NCI-H2081 treated with DMSO at 0.1 percent for 48 hours (cell line): ENCODE measurements at places on chromosomes 13 and 19.

DNA sequence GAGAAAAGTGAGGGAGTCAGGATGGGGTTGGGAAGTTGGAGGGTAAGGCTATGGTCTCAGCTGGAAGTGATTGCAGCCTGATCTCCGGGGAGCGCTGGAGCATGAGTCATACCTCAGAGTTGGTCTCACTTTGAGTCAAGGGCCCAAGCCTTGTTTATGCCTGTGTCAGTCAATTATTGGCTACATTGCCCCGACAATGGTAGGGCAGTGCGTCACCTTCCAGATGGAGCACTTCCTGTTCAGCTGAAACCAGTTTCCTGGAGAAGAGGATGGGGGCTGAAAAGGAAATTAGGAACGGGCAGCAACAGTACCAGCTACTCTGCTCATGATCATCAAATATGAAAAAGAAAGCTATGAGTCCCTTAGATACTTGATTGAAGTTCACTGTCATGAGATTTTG, 60.4 kb downstream of the ADGRE1 start:
- DNase-seq = no peak

GRCh38 chr19:15290166-15290565, 42.2 kb downstream of the BRD4 start:
- no peak for DNase-seq

GRCh38 chr13:48731001-48731658, 77.4 kb downstream of the CYSLTR2 start:
- no peak for DNase-seq

DNA sequence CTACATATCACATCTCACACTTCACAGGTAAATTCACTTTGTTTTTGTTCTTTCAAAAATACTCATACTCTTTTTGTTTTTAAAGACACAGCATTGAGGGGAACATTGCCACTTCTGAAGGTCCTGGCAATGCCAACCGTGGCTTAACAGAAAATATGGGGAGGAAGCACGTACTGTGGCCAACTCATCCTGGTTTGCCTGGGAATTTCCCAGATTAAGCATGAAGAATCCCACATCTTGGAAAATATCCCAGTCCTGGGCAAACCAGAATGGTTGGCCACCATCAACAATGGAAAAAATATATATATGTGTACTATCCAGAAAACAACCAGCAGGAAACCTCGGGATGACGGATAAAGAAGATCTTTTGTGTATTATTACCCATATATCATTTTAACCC, 1032.2 kb upstream of the SLC10A2 start:
- DNase-seq = no peak

GRCh38 chr19:34480971-34481841, at the start of gene WTIP:
WTIP (plus strand) TSS chr19:34481758; CDS start chr19:34481975, 217 bp downstream.
- no peak for DNase-seq

- DNase-seq = no peak
Observed at GRCh38 chr13:111042661-111043226, 72.4 kb upstream of the ARHGEF7 start.

- no peak for DNase-seq
Observed at GRCh38 chr19:15935167-15935702, 906 bp upstream of the CYP4F11 start.

- DNase-seq = no peak
Observed at GRCh38 chr19:33819880-33820781, 23.5 kb downstream of the KCTD15 start.

GRCh38 chr13:31334994-31335557, 135.3 kb downstream of the B3GLCT start:
- no peak for DNase-seq

GRCh38 chr19:55384131-55384919, at the start of gene TMEM238:
TMEM238 (minus strand) TSS chr19:55384292; CDS start chr19:55384259, 33 bp downstream.
- DNase-seq = no peak

- DNase-seq = peak; percentile 70
Observed at GRCh38 chr13:22061371-22061805, 390.5 kb downstream of the FGF9 start.

DNA sequence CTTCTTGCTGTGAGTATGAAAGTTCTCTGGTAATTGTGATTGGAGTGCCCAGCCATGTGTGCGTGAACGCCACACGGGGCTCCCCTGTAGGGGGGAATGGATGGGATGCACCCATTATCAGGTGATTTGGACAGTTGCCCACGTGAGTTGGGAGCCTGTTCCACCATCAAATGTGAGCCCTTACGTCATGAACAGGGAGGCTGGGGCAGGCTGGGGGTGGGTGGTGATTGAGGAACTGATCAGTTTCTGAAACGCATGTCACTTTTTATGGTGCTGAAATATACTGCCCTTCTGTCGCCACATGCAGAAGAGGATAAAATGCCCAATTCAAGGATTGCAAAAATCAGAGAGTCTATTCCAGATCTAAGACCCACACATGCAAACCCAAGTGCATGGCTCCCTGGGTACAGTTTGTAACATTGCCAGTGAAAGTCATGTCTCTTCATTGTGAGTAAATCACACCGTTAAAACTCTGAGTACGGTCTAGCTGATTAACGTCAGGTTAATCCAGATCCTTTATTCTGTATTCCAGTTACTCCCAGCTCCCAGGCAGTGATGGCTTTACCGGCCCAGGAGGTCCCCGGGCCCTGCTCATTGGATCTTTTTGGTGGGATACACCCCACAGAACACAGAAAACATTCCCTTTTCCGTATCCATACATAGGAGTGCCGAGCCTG, 90.2 kb downstream of the RAB20 start:
- DNase-seq = no peak

DNA sequence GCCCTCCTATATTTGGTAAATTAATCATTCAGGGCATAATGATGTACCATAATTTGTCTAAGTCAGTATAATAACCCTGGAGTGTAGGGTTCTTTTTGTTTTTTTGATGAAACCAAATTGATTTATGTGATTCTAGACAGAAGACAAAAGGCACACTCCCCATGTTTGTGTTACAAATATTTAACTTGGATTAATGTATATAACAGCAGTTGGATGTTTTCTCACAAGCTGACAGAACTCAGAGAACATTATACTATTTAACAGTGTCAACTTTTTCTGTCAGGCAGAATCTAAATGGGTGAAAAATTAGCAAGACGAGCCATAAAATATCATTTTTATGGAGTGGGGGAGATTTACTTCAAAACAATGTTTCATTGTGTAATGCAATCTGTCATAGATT, 15.2 kb downstream of the CBY2 start:
- no peak for DNase-seq

DNA sequence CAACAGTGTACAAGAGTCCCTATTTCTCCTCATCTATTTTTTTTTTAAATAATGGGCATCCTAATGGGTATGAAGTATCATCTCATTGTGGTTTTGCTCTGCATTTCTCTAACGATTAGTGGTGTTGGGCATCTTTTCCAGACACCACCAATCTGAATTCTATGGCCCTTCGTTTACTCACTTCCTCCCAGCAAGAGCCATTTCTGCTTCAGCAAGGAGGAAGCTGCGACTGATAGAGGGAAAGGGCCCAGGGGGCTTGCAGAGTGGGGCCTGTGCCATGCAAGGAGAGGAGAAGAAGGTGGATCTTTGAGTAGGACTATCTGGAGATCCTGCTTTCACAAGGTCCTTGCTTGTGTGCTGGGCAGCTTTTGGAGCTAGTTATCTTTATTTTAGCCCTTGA, 58.0 kb downstream of the USPL1 start:
- no peak for DNase-seq

DNA sequence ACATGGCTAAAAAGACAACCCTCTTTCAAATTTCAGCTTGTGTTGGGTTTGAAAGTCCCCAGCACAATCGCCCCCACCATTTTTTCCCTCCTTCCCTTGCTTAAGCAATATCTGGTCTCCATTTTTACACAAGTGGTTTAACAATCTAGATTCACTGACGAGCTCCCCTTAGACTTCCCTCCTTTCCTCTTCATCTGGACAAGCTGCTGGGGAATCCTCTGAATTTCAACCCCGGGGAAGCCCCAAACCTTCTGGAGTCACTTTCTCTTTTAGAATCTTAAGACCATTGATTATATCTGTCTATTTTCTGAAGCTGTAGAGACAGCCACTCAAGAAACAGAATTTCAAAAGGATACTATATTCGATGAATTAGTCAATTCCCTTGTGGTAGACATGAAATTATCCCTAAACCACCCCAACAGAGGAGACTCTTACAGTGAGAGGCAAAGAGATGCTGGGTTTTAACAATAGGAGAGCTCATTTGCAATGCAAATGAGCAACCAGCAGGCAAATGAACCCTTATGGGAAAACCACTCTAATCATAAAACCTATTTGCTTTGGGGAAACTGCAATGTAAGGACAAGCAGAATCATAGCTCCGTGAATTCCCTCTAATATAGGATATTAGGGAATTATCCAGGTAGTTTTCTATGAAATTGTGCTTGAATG, 78.9 kb downstream of the TEX26 start:
- no peak for DNase-seq

DNA sequence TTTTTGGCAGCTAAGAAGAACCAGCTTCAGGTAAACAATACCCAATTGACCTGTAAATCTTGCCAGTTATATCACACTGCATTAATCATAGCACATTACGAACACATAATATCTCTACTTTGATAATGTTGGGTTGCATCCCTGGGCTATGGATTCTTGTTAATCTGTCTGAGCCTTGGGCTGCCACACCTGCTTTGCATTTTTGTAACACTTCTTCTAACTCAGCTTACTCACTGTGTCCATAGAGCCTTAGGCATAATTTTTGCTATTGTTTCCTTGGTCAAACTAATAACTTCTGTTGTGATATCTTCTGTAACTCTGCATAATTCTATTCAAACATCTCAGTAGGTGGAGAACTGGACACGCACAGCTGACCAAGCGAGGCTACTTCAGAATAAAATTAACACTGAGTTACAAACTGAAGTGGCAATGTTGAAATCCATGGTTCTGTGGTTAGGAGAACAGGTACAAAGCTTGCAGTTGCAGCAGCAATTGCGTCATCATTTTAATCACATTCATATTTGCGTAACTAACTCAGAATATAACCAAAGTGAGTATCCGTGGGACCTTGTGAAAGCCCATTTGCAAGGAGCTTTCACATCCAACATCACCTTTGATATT, 6.4 kb downstream of the ZNF350 start:
- DNase-seq = no peak

GRCh38 chr19:4678881-4679790, 9.0 kb upstream of the MYDGF start:
- no peak for DNase-seq

DNA sequence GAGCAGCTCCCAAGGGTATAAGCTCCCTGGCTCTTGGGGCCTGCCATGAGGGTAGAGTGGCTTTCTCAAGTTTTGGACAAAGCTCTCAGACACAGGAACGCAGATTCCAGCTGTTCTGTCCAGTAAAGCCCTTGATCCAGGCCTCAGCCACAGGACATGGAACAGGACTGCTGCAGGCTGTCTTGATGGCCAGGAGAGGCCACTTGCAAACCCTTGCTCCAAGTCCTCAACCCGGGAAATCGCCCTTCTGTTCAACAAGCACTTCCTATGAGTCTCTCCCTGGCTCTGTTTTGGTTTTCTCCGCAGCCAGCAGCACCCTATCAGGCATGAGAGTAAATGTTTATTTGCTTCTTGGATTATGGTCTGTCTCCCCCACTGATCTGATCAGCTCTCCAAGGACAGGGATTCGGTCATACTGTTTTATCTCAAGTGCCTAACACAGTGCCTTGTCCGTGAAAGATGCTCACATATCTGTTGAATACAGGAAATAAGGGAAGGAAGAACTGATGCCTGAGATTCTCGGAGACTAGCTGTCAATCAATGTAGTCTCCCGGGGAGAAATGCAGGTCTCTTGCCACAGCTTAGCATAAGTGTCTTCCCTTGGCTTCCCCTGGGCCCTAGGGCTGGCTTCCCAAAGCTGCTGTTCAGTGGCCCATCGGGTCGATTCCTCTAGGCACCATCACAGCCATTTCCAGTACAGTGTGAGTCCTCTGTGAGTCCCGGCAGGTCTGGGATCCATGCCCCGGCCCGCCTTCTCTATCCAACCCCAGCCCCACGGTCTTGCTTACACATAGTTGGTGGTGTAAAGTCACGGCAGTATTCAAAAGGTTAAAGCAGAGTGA, 90.8 kb downstream of the TSHZ3 start:
- no peak for DNase-seq

GRCh38 chr19:32651729-32652140, 23.2 kb downstream of the ANKRD27 start:
- no peak for DNase-seq

DNA sequence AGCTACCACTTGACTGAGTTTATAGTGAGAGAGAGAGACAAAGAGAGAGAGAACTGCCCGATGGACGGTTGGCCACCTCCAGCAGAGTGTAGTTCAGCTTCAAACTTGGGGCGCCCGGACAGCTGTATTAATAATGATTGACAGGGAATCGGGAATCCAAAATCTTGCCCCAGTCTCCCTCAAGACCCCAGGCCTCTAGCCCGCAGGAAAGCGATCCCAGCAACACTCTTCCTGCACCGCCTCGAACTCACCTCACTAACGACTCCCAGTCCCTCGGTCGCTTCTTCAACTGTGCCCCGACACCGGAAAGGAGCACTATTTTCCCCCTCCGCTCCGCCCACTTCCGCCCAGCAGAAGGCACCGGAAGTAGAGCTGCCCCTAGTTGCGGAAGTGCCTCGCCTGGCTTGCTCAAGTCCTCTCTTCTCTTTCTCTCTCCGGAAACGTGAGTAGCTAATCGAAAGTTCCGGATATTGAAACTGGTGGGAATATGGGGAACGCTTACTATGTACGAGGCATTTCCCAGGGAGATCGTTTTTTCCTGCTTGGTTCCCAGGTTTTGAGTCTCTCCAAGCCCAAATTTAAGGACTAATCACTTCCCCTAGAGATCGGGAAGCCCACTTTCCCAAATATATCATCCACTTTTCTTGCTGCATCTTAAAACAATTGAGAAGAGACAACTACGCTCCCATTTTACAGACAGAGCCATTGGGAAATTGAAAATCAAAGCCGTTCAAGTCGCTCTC, at the start of gene NOSIP:
Gene NOSIP, minus strand, starts transcription at position 293 of the 743 bp plus-strand sequence. CDS start 19,865 bp downstream, outside the sequence.
- DNase-seq = peak; percentile 75

DNA sequence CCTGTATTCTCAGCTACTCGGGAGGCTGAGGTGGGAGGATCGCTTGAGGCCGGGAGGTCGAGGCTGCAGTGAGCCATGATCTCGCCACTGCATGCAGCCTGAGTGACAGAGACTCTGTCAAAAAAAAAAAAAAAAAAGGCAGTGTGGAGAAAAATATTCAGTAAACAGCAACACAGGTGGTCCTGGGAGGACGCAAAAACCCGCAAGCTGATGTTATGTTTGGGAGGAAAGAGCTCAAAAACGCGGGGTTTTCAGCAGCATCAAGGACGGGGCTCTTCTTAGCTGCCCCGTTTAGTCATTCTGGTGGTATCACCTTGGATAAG, 599 bp upstream of the ZNF784 start:
- DNase-seq = no peak

DNA sequence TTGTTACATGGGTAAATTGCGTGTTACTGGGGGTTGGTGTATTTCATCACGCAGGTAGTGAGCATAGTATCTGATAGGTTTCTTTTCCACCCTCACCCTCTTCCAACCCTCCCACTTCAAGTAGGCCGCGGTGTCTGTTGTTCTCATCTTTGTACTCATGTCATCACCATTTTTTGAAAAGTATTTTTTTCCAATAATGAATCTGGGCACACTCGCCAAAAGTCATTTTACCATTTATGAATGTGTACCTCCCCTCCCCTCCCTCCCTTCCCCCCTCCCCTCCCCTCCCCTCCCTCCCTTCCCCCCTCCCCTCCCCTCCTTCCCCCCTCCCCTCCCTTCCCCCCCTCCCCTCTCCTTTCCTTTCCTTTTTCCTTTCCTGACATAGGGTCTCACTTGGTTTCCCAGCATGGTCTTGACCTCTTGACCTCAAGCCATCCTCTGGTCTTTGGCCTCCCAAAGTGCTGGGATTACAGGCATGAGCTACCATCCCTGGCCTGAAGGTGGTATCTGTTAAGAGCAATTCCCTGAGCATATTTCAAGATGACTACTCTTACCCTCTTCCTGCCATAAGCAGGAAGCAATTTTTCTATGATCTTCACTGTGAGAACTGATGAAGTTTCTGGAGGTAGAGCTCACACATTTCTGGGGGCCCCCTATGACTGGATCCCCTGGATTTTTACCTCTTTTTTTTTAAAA, 15.7 kb downstream of the ZNF627 start:
- DNase-seq = no peak
